ENCODE measurements at places on chromosomes 11 and 22. TPM values are rescaled to one million over a fixed set of nuclear protein-coding genes. Genes with fewer than 3 reads are reported as not detected.
A peak's percentile ranks its signal among the peaks of the same experiment; 100 is the strongest.

The CATSPERZ gene
- total RNA-seq: not detected

The MAP6 gene
- 0.57 TPM for total RNA-seq

The GGT5 gene
- total RNA-seq: not detected

The OSM gene
- total RNA-seq: 1.7 TPM

The RFPL2 gene
- not detected for total RNA-seq

The SCGB1A1 gene
- total RNA-seq: not detected

The ZFTA gene
- total RNA-seq: 13.3 TPM

DNA sequence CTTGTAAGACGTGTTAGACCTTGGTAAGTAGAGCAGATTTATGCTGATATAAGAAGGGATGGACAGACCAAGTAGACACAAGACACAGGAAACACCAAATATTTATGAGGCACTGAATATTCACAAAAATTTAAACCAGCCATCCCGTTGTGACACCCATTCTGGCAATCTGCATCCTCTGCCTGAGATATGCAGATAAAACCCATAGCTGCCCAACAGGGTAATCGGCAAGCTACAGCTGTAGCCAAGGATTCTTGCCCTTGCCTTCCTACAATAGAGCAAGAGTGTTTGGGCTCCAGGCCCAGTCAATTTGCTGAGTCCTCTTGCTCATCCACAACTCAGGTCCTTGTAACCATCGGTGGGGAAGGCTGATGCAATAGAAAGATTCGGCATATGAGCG, 18.5 kb upstream of the MPZL2 start:
- DNase-seq: no peak

- DNase-seq: no peak
These were observed 8.8 kb upstream of the SEC14L4 start for GRCh38 chr22:30514252-30514651.

DNA sequence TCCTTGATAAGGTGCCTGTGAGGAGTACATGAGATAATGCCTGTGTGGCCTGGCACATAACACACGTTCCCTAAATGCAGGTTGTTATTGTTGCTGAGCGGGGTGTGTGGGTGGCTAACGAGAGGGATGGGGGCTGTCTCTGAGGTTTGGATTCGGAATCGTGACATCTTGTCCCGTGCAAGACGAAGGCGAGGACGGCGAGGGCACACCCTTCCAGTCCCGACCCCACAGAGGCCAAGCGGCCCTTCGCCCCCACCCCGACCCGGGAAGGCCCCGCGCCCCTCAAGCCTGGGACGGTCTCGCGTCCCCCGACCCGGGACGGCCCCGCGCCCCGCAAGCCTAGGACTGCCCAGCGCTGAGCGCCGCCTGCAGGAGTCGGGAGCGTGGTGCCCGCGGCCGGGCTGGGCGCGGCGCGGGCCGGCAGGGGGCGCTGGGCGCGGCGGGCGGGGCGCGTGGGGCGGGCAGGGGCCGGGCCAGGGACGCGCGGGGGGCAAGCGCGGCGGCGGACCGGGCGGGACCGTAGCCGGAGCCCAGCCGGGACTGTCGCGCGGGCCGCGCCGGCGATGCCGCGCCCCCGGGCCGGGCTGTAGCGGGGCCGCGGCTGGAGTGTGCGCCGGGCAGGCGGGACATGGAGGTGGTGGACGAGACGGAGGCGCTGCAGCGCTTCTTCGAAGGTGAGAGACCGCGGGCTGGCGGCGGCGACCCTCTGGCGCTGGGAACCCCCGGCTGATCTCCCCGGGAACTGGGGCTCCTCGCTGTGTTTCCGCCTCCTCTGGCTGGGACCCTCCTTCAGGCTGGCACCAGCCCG, at the start of gene MYRF:
Gene MYRF, plus strand, starts transcription at position 520 of the 808 bp plus-strand sequence. Its CDS starts 109 bp downstream, at position 629.
- DNase-seq: peak; percentile 71

- DNase-seq: no peak
These were observed 1041.0 kb downstream of the BRD1 start for GRCh38 chr22:48786679-48786996.

- peak; percentile 46 for DNase-seq
These were observed 15.7 kb downstream of the RAC2 start for GRCh38 chr22:37228106-37229011.

Measured in B cell (primary cell).